Activated CD4-positive, CD25-positive, alpha-beta regulatory T cell treated with anti-CD3 and anti-CD28 coated beads, Interleukin-2, amount 50 U/mL, for 16 hours (primary cell): ENCODE measurements at places on chromosomes 11 and 22.

- no peak for DNase-seq
Observed at GRCh38 chr22:44406341-44407170, 91.5 kb downstream of the RTL6 start.

DNA sequence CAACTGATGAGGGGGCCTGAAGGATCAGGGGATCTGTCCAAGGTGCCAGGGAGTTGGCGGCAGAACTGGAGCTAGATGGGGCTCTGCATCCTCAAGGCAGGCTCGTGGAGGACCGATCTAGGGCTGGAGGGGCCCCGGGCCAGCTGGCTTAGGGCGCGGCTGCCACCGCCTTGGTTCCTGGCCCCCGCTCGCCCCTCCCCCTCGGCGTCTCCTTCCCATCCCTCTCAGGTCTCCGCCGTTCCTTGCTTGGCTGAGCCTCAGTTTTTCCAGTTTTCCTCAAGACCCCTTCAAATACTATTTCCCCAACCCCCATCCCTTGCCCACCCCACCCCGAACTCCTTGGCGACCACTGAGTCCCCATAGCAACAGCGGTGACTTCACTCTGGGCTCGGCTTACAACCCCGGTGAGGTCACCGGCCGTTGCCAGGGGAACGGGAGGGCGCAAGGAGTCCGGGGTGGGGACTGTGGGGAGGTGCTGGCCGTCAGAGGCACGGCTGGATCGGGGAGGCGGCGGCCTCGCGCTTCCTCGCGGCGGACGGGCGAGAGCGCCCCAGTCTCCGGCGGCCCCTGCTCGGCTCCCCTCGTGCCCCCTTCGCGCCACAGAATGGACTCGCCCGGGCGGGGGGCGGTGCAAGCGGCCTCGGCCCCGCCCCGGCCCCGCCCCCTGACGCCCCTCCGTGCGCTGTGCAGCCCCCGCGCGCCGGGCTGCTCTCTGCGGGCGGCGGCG, 7.5 kb downstream of the FREY1 start:
- DNase-seq = no peak

DNA sequence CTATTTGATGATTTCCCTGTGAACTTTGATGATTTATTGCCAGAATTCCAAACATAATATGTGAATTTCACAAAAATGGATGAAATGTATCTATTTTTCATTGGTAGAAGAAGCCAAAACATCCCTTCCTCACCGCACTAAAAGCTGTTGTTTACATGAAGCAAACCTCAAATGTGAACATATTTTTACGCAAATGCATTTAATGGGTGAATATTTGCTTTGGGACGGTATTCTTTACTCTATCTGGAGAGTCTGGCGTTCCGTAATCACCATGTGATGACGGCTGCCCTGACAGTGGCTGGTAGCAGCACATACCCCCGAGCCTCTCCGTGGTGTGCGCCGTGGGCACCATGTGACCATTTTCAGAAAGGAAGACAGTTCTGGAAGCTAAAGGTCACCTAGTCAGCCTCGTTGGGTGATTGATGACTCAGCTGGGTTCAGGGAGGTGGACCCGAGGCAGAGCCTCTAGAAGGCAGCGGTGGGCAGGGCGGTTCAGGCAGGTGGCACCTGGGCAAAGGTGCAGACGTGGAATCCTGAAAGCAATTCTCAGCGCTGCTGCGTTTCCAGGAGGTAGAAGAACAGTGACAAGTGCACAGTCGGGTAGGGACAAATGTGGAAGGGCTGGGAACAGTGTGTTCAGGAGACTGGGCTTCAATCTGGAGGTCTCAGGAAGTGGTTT, 45.3 kb downstream of the PPARA start:
- no peak for DNase-seq

DNA sequence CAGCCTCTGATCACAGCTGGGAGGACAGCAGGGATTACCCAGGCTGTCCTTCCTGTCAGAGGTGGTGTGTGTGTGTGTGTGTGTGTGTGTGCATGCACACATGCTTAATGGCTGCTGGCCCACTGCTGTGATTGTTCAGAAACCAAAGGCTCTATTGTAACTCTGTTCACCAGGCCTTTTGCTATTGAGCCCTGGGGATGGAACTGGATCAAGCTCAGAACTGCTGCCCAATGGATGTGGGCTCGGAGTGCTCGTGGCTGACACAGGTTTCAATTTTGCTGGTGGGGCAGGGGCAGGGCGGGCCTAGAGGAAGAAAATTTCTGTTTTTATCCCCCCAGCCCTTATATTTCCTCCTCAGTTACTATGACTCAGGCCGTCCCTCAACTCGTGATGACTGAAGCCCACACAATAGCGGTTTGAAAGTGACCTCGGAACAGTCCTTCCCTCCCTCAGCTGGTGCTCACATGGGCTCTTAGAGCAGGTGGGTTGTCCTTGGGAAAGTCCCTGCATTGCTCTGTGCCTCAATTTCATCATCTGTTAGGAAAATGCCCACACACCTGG, 359.3 kb downstream of the TENM4 start:
- DNase-seq = no peak

DNA sequence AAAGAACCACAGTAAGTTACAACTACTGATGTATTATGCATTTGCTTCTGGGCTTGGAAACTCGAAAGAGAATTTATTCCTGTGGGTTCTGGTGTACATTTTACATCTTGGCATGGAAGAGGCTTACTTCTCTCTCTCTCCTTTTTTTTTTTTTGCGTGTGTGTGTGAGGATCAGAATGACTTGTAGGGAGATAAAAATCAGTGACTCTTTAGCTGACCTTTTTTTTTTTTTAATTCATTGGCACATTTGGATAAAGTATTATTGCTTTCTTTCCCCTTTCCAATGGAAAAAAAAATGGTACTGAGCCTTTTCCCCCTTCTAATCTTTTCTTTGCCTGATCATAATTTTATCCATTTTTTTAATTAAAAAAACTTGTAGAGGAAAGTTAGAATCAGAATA, 43.5 kb downstream of the EXT2 start:
- DNase-seq = no peak

GRCh38 chr11:1207401-1208143, 15.3 kb upstream of the MUC5B start:
- DNase-seq = no peak

DNA sequence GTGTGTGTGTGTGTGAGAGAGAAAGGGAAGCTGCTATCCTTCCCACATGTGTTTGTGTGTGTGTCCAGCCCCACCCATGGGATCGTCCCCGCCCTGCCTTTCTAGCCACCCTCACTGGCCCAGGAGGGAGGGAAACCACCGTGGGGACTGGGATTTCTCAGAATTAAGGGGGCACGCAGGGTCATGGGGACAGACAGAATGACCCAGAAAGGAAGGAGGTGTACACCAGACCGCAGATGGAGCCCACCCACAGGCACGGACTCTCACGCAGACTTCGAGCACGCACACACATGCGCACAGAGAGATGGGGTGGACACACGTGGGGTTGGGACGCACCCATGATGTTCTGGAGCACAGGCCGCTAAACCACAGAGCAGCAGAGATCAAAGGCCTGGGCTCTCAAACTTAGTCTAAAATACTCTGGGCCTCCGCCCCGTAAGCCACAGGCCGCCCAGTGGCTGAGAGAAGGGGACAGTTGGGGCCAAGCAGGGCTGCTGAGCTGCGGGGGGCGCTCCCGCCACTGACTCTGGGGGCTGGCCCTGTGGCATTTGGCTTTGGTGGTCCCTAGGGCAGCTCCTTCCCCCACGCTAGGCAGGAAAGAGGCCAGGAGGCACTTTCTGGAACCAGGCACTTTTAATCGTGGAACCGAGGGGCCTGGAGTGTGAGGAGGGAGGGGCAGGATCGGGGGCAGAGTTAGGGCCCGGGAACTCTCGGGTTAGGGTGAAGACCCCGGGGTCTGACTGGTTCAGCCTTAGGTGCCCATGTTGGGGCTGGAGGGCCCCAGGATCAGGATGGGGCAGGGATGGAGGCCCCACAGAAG, 1.5 kb downstream of the IFITM5 start:
- no peak for DNase-seq

DNA sequence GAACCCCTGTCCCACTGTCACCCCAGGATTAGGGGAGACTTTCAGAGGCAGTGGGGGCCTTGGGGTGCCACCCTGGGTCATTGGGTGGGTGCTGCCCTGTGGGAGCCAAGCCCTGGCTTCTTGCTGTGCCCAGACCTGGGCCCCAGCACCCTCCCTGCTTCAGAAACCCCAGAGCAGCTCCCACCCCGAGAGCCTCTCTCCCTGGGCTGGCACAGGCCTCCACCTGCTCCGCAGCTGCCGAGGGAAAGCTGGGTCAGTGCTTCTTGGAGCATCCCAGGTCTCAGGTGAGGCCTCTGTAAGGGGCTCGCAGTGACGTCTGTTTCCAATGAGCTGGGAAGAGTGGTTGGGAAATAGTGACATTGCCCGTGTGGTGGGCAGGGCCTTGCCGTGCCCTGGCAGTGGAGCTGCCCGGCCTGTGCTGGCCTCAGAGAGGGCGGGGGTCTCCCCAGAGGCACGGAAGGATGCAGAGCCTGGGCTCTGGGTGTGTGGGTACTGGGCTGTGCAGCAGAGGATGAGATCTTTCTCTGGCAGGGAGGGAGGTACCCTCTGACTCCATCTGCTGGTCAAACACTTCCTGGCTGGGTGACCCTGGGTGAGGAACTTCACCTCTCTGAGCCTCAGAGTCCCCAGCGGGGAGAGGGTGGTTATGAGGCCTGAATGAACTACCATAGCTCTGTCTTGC, 23.0 kb downstream of the C22orf23 start:
- no peak for DNase-seq

- no peak for DNase-seq
Observed at GRCh38 chr22:27628341-27628740, 173.2 kb downstream of the MN1 start.

DNA sequence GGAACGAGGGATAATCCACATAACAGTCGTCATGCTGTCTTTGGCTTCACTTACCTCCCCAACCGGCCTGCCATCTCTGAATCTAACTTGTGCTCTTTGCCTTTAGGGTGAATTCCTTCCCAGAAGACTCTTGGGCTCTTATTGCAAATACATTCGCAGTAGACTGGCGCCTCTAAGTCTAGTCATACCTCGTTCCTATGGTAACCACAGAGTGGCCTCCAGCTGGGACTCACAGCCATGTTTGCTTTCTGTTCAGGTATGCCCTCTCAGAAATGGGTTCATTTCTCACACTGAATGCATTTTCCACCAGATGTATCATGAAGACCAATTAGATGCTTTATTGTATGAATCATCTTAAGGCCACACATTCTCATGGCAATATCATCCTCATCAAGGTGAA, 112.7 kb downstream of the FAR1 start:
- no peak for DNase-seq

DNA sequence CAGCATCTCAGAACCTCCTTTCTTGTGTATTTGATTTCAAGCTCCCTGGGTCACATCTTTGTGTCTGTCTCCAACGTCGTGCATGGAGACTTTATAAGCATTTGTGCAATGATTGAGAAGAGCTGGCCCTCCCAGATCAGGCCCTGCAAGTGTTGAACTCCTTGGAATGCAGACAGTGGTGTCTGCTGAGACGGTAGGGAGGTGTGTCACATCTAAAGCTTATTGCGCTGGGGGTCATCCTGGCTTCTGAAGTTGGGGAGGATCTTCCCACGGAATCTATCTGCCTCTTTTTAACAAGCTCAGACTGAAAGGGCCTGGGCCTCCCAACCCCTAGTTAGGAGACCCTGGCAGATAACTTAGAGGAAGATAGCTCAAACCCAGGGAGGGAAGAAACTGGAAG, 6.7 kb downstream of the APLNR start:
- no peak for DNase-seq

DNA sequence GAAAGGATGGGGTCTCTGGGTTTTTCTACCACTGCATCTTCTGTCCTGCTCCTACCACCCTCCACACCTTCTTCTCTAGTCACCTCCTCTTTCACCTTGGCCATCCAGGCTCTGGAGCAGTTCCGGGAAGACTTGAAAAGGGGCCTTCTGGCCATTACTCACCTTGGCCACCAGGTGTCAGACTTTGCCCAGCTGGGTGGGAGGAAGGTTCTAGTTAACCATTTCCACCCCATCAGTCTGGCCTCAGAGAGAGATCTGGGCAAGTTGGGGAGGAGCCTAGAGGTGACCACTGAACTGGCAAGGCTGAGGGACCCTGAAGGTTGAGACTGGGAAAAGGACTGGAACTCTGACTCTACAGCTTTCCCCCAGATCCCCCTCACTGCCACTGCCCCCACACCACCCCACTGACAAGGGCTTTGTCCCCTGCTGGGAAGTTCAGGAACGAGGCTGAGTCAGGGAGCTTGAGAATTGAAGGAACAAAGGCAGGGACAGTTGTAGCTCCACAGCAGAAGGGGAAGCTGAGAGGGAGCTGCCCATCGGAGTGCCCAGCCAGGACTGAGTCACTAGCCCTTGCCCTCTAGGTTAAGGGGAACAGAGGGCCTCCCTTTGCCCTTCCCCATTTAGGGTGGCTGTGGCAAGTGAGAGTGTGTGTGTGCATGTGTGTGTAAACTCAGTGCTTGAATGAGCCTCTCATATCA, 3.7 kb upstream of the POLD4 start:
- peak; percentile 59 for DNase-seq

- DNase-seq = no peak
Observed at GRCh38 chr11:70477609-70478008, 79.3 kb downstream of the CTTN start.
